Activated naive CD4-positive, alpha-beta T cell (primary cell): ENCODE measurements at places on chromosomes 7 and 10.

DNA sequence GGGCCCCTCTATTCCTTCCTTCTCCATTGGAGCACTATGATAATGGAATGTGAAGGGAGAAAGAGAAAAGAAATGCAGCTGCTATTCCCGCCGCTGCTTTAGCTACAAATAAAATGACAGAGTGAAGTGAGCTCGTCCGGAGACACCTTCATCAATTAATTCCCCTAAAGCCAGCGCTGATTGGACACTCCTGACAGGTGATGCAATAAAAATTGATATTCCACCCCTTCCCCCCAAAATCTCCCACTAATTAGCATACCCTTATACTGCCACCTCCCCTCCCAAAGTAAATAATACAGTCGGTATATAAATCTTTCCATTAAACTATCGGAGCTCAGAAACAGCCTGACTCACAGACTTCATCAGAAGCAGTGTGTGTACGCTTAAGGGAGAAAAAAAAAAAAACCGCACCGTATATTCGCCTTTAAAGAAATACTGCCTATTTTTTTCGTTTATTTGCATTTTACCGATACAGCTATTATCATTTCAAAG is 7.3 kb downstream of the SKIDA1 start:
- no peak for DNase-seq

GRCh38 chr7:112416127-112416526 is 34.1 kb upstream of the IFRD1 start:
- DNase-seq = no peak

DNA sequence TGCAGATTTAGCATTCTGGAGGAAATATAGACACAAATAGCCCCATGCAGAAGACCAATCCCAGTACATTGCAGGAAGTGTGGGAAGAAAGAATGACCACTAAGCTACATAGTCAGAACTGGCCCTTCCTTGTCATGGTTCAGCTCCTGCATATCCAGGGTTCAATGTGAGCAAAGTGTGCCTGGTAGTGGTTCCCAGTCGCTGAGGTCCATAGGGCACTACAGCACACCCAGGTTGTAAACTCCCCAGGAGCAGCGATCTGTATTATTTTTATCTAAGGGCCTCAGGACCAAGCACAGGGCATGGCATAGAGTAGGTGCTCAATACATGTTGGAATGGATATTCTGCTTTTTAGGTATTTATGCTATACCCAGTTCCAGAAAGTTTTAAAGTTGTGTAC is 114.4 kb downstream of the RTKN2 start:
- no peak for DNase-seq

DNA sequence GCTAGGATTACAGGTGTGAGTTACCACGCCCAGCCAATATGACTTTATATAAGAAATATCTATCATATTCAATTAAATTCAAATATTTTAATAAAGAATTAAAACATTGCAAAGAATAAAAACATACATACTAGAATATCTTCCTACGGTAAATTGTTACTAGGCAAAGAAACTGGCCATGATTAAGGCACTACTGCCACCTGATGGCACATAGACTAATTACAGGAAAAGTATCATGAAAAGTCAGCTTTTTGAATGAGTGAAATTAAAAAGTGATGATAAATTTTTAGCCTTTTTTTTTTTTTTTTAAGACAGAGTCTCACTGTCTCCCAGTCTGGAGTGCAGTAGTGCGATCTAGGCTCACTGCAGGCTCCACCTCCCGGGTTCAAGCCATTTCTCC is 30.9 kb downstream of the MRPS33 start:
- no peak for DNase-seq

DNA sequence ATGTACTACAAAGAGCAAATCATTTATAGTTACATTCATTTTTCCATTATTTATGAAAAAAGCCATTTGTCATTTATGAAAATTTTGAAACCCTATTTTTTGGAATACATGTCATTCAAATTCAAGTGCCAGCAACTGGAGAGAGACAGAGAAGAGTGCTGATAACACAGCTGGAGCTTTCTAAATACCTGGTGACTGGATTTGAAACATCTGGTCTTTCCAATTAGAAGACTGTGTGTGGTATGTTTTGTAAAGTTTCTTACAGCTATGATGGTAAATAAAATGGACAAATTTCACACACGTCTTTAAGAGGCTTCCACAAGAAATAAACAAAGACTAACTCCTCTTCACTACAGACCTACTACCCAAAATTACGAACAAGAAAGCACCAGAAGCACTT is 56.8 kb downstream of the CHCHD3 start:
- DNase-seq = no peak

GRCh38 chr10:31770307-31770902 is 158.2 kb downstream of the ARHGAP12 start:
- DNase-seq = peak; percentile 57

- no peak for DNase-seq
Measured at GRCh38 chr10:22992075-22992474, 64.2 kb downstream of the ARMC3 start.
